Fibroblast of upper back skin (primary cell): ENCODE measurements at places on chromosomes 7 and 10.
A peak's percentile ranks its signal among the peaks of the same experiment; 100 is the strongest.

DNA sequence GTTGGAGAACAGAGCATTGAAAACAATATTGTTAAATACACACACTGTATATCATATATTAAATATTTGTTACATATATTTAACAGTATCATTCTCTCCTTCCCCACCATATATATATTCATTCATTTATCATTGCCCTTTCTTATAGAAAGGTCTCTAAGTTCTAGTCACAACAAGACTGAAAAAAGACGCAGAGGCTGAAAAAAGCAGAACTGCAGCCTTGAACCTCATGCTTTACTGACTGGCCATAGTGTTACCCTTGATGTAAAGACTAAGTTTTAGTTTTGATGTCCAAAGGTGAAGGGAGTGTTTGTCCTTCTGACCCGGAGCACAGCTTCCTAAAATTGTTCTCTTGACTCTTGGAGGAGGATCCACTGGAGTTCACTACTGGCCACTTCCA, 247.9 kb downstream of the PTEN start:
- no peak for DNase-seq

- DNase-seq = peak; percentile 25
These were observed 66.8 kb downstream of the MAD1L1 start for GRCh38 chr7:2165610-2166594.

GRCh38 chr7:16268821-16269768, 152.2 kb downstream of the CRPPA start:
- DNase-seq = peak; percentile 91

GRCh38 chr7:143900230-143900766, 1.7 kb downstream of the TCAF1 start:
- no peak for DNase-seq

GRCh38 chr7:84535580-84536270, 341.1 kb upstream of the SEMA3A start:
- DNase-seq = no peak

DNA sequence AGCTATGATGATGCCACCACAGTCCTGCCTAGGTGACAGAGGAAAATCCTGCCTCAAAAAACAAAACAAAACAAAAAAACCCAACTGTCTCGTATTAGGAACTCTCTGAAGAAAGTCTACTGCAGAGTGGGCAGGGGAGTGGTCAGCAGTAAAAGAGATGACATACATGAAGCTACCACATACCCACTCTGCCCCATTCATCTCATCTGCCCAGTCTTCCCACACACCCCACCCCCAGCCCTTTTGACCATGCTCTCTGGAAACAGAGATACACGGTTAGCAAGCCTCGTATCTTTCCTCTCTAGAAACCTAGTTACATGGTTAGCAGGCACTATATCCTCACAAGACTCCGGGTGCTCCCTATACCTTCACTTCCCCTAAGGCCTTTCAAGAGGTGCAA, 8.3 kb downstream of the SLC37A3 start:
- DNase-seq = no peak

GRCh38 chr7:90980545-90980944, 283.7 kb upstream of the FZD1 start:
- DNase-seq = no peak
